Colonic mucosa (tissue), 4 donors: ENCODE measurements at places on chromosomes 4 and X. TPM values are rescaled to one million over a fixed set of nuclear protein-coding genes. Genes with fewer than 3 reads are reported as not detected.

Gene BCORL1
- total RNA-seq, result 8.3 TPM

Gene P2RY4
- total RNA-seq, result 0.20 TPM

Gene TKTL1
- total RNA-seq, result not detected

Gene BTC
- 6.1 TPM for total RNA-seq

Gene APBB2
- total RNA-seq, result 27.5 TPM

Gene ELF2
- 40.0 TPM for total RNA-seq

Gene PAGE5
- total RNA-seq, result not detected

Gene OCIAD2
- total RNA-seq, result 55.7 TPM

Gene TET2
- total RNA-seq, result 30.1 TPM

Gene MMGT1
- total RNA-seq, result 23.9 TPM

GRCh38 chr4:86586626-86587380 is 7.3 kb upstream of the PTPN13 start:
- DNase-seq, result no peak

DNA sequence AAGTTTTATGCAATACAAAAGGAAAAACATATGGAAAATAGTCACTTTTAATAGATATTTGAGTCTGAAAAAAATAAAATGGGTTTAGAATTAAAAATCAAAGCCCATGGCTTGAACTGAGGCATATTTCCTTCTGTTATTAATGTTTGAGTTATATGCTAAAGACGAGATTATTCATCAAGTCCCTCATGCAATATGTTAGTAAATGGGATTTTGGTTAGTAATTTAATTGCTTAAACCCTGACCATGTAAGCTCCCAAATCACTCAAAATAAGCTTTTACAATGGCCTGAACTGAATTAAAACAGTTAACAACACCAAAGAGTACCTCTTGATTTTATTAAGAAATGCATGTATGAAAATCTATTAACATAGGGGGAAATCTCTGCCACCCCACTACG is 12.1 kb downstream of the UNC5C start:
- no peak for DNase-seq

GRCh38 chr4:186534056-186534455 is 21.3 kb downstream of the MTNR1A start:
- no peak for DNase-seq

GRCh38 chrX:15438332-15438731 is 54.1 kb upstream of the VEGFD start:
- no peak for DNase-seq

DNA sequence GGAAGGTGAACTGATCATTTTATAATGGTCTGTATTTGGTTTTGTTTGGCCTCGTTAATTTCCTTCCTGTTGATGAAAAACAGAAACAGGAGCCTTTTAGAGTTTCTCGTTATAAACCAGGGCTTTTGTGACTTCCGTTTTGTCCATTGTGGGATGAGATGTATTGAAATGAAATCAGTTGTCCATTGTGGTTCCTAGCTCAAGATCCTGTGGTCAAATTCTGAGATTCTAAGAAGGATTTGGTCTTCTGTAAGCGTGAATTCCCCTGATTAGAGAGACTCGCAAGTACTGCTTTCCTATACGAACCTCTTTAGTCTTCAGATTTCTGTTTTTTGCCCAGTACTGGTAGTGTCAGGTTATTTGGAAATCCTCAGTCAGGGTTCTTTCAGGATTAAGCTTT is 101.7 kb downstream of the RAPGEF2 start:
- no peak for DNase-seq

GRCh38 chrX:69179380-69179911 is 14.2 kb upstream of the PJA1 start:
- no peak for DNase-seq

DNA sequence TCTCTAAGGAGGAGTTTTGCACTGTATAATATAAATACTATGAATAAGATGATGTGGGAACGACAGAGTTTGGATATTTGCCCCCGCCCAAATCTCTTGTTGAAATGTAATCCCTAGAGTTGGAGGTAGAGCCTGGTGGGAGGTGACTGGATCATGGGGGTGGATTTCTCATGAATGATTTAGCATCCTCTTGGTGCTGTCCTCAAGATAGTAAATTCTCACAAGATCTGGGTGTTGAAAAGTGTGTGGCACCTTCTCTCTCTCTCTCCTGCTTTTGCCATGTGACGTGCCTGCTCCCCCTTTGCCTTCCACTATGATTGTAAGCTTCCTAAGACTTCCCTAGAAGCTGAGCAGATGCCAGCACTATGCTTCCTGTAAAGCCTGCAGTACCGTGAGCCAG is 241.6 kb upstream of the ETNPPL start:
- no peak for DNase-seq

GRCh38 chr4:33882246-33882990 is 2361.9 kb downstream of the ARAP2 start:
- DNase-seq, result no peak

GRCh38 chr4:86015412-86016350 is 344.2 kb downstream of the MAPK10 start:
- DNase-seq, result no peak

- no peak for DNase-seq
Measured at GRCh38 chr4:113959539-113959937, 19.9 kb downstream of the ARSJ start.

GRCh38 chr4:91057871-91058270 is 930.7 kb downstream of the CCSER1 start:
- DNase-seq, result no peak

GRCh38 chr4:164734484-164734883 is 19.4 kb upstream of the SMIM31 start:
- DNase-seq, result no peak

- no peak for DNase-seq
Measured at GRCh38 chr4:41878170-41878969, 56.9 kb upstream of the TMEM33 start.

DNA sequence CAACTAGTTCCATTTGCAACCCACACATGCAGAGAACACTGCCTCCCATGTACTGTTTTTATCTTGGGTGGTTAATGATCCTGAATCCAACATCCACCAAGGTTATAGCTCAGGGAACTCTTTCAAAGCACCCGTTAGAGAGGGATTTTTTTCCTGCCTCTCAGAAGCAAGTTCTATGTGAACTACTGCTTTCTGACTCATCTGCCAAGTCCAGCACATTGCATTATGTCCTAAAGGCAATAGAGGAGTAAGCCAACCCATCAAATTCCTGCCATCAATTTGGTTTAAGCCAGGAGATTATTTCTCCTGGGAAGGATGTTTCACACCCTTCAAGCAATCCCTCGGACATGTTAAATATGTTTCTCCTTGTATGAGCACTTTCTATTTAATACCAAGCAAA is 334.5 kb downstream of the GASK1B start:
- no peak for DNase-seq

GRCh38 chr4:182179751-182180150 is 63.5 kb upstream of the TENM3 start:
- DNase-seq, result no peak

DNA sequence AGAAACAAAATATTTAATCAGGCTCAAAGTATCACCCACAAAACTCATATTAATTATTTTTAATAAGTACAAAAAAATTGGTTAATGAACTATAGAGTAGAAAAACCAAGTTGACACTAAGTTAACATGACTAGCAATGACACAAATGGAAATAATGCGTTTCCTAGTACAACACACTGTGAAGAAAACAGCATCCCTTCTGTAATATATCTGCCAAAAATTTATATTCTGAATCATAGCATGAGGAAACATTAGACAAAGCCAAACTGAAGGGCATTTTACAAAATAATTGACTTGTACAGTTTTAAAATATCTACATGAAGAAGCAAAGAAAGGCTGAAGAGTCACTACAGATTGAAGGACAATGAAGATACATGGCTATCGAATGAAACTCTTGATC is 477.6 kb upstream of the INTU start:
- DNase-seq, result no peak

DNA sequence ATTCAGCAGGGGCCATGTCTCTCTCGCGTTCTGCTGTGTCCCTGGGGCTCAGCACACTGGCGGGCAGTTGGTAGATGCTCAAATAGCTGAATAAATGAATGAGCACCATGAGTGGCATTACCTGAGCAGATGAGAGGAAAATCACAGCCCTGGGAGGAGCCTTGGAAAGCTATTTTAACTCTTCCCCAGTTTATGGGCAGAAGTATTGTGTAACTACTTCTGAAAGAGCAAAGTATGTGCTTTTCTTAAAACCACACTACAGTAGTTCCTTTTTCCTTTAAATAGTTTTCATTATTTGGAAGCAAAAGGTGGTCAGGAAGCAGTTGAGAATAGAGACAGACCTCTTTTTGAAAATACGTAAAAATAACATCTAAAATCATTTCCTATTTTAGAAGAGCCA is 3.0 kb upstream of the PLAC1 start:
- DNase-seq, result no peak

- DNase-seq, result no peak
Measured at GRCh38 chr4:55080174-55080865, 45.1 kb downstream of the KDR start.
